ENCODE measurements at places on chromosomes 11 and 22.
A peak's percentile ranks its signal among the peaks of the same experiment; 100 is the strongest.

GRCh38 chr11:45252877-45253276 lies 33.3 kb downstream of the SYT13 start:
- DNase-seq = no peak

DNA sequence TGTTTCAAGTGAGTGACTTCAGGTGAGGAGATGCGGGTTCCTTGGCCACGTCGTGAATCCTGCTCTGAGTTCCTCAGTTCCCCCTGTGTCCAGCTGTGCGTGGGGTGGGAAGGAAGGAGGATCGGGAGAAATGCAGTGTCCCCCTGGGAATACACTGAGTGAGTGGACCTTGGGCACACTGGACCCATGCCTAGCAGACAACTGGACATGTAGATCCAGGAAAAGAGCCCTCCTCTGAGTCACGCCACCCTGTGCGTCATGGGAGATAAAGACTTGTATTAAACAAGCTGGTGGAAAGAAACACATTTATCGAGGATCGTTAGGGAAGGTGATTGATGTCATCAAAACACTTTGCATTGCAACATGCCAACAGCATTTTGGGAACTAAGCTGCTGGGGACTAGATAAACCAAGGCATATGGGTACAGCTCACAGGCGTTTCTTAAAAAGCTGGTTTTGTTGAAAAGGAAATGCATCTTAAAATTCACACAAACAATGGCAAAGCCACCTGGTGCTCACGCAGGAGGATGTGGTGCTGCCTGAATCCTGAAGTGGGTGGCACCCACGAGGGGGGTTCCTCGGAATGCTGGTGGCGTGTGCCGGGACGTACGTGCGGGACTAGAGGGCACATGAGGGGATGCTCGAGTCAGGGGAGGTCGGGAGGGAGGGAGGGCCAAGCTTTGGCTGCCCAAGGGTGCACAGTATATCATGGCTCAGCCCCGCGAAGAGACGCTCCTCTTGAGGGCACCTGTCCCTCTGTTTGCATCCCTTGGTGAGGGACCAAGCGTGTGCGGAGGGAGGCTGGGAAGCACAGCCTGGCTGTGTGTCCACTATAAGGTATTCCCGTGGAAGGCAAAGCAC lies 303.5 kb downstream of the TBC1D22A start:
- DNase-seq = peak; percentile 23

DNA sequence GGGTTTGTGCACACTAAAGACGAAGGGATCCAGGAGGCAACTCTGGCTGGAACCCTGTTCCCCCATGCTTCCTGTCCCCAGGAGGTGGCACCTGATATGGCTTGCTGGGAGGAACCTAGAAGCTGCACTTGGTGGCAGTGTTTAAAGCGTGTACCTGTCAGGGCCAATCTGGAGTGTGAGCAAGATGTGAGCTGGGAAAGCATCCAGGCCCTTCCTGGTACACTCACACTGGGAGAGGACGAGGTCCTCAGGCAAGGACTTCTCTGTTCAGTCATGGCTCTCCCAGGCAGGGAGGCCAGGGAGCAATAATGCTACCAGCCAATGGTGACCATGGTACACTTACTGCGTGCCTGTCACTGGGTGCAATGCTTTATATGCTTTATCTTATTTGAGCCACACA lies 130.7 kb upstream of the NECTIN1 start:
- DNase-seq = no peak

DNA sequence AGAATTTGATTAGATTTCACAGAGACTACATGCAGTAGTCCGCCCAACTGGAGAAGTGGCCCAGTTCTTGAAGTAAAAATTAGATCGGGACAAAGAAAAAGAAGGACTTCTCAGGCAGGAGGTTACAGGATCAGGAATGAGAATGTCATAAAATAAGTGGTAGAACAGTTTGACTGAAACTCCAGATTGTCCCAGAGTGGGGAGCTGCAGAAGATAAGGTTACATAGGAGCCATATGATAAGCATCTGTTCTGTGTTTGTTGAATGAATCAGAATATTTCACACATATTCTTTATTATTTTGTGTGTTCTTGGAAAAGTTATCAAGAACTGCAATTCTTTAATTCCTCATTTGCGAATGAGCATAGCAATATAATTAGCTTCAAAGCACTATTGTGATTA lies 210.6 kb downstream of the AASDHPPT start:
- DNase-seq = no peak

- no peak for DNase-seq
Measured at GRCh38 chr11:2590131-2590964, 109.4 kb downstream of the KCNQ1OT1 start.

DNA sequence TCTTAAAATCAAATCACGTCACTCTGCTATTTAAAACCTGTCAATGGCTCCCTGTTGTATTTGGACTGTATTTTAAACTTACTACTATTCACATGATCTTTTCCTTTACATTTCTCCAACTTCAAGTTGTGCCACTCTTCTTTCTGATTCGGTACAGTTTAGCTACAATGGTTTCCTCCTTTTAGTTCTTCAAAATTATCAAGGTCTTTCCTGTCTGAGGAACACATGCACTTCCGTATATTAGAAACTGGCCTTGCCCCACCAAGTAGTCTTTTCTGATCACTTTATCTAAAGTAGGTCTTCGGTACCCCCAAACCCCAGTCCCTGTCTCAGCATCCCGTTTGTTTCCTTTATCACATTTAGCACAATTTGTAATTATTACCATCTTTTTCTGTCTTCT lies 81.8 kb downstream of the MTMR3 start:
- DNase-seq = no peak

DNA sequence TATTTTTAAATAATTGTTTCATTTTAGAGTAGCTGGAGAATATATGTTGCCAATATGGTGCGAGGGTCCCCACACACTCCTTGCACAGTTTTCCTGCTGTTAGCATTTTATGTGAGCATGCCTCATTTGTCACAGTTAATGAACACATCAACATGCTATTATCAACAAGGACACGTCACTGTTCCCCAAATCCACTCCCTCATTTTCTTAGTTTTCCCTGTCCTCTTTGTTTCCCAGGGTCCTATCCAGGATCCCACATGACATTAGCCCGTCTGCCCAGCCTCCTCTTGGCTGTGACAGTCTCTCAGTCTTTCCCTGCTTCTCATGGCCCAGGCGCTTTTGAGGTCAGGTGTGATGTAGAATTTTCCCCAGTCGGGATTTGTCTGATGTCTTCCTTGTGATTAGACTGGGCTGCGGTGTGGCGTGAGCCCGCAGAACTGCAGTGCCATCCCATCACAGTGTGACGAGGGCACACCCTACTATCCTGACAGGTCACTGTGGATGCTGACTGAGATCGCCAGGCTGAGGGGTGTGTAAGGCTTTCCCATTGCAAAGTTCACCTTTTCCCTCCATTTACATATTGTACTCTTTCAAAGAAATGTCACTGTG lies 450.6 kb upstream of the B3GAT1 start:
- DNase-seq = no peak

DNA sequence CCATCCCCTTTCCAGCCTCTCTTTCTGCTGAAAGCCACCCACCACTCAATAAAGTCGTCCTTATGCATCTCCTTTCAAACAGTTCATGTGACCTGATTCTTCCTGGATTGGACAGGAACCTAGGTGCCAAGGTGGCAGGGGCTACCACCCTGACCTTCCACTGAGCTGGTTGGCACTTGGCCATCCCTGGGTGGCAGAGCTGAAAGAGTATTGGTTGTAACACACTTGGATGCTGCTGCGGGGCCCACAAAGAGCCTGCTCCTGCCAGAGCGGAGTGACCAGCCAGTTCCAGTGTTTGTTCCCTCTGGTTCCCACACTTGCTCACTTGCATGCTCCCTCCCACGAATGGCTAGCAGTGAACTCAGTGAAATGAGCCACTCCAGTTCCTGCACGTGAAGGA lies 57.2 kb upstream of the OR4C15 start:
- no peak for DNase-seq

- DNase-seq = peak; percentile 29
Measured at GRCh38 chr22:32839831-32840584, 38.5 kb downstream of the TIMP3 start.

DNA sequence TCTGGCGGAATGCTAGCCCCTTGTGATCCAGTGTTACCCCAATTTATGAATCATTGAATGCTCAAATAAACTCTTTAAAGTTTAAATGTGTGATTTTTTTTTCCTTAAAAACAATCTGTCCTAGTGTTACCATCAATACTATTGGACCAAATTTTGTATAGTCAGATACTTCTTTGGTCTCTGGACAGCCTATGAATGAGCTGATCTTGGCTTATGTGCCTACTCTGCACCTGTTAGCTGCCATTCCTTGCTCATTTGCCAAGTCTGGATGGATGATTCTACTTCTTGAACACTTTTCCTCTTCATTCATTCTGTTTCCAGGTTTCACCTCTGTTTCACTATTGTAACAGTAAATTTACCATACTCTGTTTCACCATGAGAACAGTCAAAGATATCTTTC lies 226.5 kb upstream of the ZBED5 start:
- no peak for DNase-seq

GRCh38 chr22:43227239-43227630 lies 40.3 kb upstream of the TTLL12 start:
- no peak for DNase-seq

DNA sequence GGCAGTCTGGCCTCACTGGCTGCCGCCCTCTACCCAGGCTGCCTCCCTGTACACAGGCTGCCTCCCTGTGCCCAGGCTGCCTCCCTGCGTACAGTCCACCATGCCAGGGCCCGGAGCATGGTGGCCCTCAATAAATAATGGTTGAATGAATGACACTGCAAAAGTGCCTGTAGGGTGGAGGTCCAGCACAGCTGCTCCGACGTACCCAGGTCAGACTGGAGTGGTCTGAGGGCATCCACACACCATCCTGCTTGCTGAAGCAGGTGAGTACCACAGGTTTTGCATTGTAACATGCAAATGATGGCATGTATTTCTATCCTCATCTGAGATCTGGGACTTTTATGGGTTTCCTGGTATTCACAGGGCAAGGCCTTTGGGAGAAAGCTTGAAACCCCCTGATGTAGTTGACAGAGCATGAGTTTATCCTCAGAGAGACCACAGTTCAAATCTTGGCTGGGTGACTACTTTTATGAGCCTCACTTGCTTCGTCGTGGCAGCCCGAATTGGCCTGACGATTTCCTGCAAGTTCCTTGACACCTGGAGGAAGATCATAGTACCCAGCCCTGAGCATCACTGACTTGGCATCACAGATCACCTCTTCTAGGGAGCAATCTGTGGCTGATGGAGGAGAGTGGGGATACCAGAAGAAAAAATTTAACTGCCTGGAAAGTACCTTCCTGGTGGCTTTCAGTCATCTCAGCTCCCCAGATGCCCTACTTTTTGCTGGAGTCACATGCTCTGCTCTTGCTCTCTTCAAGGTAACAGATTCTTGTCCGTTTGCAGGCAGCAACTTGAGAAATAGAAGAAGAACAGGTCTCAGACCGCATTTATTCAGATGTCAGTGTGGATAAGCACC lies 16.0 kb upstream of the CYB5R3 start:
- no peak for DNase-seq

Measured in iris pigment epithelial cell (primary cell).